ENCODE measurements at places on chromosomes 16 and 17. TPM values are rescaled to one million over a fixed set of nuclear protein-coding genes. Genes with fewer than 3 reads are reported as not detected.

Gene SLC9A5
- total RNA-seq, result 1.4 TPM

Gene ZNF385C
- total RNA-seq, result not detected

- no peak for DNase-seq
Measured at GRCh38 chr17:36674278-36674650, 72.9 kb downstream of the MRM1 start.

Gene SHCBP1
- 31.0 TPM for total RNA-seq

Gene SLC38A8
- total RNA-seq, result not detected

DNA sequence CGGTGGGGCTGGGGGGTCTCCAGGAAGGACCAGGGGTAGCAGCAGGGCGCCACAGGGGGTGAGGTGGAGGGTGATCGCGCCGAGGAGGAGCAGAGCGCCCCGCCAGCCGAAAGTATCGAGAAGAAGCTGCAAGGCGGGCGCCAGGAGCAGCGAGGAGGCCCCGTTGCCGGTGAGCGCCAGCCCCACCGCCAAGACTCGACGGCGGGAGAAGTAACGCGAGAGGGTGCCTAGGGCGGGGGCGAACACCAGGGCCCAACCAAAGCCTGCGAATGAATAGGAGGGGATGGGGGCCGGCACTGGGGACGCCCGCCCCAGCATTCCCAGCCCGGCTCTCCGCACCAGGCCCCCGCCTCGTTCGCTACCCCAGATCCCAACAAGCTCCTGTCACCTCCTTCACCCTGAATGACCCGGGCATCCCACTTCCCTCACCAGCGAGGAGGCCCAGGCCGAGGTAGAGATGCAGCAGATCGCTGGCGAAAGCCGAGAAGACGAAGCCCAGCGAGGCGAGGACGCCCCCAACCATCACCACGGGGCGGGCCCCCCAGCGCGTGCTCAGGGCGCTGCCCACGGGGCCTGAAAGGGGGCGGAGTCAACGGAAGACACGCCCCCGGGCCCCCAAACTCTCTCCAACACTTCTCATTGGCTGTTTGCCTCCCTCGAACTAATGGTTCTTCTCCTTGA is 1.3 kb downstream of the SLC16A11 start:
- no peak for DNase-seq
